ENCODE measurements at places on chromosomes 6 and 20. TPM values are rescaled to one million over a fixed set of nuclear protein-coding genes. Genes with fewer than 3 reads are reported as not detected.

Gene PHACTR3
- not detected for total RNA-seq

Gene METTL24
- not detected for total RNA-seq

Gene MCCD1
- not detected for total RNA-seq

Gene CLIC5
- total RNA-seq: not detected

Gene GPX5
- not detected for total RNA-seq

Gene ZBTB24
- 9.6 TPM for total RNA-seq

Gene CLVS2
- total RNA-seq: not detected

Gene PLAGL1
- total RNA-seq: 7.1 TPM

Gene TMEM200A
- total RNA-seq: 23.2 TPM

Gene POPDC3
- total RNA-seq: 70.5 TPM

Gene ENPP4
- total RNA-seq: not detected

- no peak for DNase-seq
Observed at GRCh38 chr6:106692819-106693208, 63.4 kb downstream of the QRSL1 start.

DNA sequence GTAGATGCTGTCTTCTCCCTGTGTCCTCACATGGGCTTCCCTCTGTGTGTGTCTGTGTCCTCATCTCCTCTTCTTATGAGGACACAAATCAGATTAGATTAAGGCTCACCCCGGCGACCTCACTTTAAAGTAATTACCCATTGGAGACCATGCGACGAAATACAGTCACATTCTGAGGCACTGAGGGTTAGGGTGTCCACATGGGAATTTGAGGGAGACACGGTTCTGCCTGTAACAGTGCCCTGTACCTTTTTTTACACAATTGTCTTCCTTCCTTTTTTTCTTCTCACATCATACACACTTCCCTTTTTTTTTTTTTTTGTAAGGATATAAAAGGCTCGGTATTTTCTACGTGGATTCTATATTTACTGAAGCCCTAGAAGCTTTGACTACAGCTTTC lies 48.9 kb downstream of the DEK start:
- DNase-seq: no peak

DNA sequence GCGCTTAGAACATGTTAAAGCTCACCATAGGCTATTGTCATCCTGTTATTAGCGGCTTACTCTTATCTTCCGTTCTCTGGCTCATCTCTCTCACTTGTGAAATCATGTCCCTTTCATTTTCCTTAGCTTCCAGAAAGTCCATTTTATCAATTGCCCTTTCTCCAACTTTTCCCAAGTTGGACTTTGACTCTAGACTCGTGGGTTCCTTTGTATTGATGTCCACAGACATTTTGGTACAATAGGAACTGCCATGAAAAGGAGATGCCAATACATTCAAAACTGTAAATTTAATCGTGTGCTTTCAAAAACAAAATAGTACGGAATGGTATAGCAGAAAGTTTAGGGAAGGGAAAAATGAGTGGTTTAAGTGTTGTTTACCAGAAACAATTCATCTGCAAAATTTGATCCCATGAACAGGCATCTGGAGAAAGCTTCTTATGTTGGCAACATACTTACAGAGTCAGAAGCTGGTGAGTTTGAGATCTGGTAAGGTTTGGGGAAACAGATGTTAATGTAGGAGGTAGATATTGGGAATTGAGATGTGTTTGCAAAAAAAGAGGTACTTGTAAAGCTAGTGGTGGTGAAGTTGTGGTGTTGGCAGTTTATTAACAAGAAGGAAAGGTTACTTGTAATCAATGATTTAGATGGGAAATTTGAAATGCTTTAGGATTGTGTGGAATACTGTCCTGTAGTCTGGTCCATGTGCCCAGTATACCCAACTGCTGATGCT lies 10.2 kb upstream of the HIVEP1 start:
- DNase-seq: no peak

DNA sequence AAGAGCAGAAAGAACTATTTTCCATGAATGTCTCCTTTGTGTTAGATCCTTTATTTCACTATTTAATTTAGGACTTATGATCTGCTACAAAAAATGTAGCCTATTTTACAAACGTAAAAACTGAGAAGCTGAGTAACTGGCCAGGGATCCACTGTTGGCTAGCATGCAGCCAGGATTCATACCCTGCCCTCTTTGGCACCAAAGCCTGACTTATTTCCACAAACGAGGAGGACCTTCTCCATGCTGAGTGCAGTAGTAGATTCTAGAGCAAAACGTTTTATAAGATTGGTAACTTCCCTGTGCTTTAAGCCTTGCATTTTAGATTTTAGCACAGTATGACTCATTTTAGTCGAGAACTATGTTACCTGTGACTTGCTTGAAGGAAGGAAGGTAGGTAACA lies 74.3 kb downstream of the NCOA7 start:
- no peak for DNase-seq

- no peak for DNase-seq
Observed at GRCh38 chr6:20706939-20707485, 172.8 kb downstream of the CDKAL1 start.

DNA sequence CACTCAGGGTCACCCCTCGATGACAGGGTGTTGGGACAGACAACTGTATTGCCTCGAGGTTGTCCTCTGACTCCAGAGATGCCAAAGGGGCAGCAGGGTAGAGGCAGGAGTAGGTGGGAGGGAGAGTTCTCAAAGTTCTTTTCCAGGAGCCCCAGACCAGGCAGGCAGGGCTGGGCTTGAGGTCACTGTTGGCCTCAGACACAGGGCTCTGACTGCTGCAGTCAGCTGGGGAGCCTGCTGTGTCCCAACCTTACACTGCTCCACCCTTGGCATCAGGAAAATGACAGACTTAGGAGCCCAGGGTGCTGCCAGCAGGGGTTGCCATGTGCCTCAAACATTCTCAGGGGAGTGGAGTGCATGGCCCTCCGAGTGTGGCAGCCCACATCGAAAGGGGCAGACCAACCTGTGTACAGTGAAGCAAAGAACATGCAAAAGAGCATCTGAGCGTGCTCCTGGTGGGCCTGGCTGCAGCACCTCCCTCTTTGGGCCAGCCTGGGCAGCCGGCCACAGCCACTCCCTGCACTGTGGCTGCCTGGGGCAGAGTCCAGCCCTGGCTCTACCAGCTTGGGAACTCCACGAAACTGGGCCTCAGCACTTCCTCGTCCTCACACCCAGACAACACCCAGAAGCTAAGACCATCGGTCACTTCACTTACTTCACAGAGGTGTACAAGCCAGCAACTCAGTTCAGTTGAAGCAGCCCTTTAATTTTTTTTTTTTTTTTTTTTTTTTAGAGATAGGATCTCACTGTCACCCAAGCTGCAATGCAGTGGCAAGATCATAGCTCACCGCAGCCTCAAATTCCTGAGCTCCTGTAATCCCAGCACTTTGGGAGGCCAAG lies 24.0 kb downstream of the C6orf132 start:
- DNase-seq: no peak

- DNase-seq: no peak
Observed at GRCh38 chr6:87074101-87074621, 20.7 kb downstream of the CGA start.

- no peak for DNase-seq
Observed at GRCh38 chr6:70059039-70059719, 192.8 kb downstream of the COL19A1 start.

DNA sequence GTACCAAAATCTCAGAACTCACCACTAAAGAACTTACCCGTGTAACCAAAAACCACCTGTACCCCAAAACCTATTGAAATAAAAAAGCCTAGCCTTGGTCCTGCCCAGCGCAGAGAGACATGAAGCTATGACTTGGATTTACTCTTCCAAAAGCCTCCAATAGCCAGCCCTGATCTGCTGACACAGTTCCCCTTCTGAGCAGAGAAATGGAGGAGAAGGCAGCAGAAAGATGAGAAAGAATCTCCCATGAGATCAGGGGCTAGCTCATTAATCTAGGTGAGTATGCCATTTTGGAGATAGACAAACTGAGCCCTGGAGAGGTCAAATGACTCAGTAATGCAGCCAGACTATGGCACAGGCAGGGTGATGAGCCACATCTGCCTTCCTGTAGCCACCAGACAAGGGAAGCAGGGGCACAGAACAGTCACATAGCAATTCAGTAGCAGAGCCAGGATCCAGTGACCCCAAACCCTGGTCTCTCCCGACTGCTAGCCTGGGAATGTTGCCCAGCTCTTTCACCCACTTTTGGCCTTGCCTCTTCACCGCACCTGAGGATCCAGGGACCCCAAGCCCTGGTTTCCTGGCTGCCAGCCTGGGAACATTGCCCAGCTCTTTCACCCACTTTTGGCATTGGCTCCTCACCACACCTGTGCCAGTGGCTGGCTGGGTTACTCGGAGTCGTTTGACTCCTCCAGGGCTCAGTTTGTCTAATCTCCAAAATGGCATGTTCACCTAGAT lies 7.2 kb upstream of the SDCBP2 start:
- DNase-seq: no peak

DNA sequence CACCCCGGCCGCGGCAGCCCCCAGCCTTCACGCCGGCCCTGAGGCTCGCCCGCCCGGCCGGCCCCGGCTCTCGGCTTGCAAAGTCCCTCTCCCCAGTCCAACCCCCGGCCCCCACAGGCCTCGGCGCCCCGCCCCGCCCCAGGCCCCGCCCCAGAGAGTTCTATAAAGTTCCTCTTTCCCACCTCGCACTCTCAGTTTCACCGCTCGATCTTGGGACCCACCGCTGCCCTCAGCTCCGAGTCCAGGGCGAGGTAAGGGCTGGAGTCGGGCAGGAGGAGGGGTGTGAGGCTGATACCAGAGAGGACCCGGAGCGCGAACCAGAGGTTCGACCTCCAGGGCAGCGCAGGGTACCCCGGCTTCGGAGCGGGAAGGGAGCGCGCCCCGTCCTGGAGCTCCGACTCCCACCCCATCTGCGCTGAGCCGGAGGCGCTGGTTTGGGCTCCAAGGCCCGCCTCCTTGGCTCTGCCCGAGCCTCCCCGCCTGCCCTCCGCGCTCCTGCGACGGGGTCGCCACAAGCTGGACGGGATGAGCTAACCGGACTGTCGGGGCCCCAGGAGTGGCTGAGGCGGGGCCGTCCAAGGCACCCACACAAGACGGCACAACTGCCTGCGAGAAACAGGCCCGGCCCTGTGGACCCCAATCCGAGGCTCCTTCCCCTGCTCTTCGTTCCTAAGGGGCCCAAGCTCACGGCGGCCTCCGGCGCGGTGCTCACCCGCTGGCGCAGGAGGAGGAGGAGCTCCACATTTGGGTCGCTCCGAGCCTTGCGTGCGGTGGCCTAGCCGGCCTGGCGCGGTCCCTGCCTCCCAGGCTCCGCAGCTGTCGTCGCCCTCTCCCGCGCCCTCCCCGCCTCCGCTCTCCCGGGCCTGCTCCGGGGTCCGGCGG lies at the start of gene IRF4:
IRF4 (plus strand) TSS at position 194 of the 882 bp plus-strand sequence. CDS start 1,401 bp downstream, outside the sequence.
- DNase-seq: no peak

- no peak for DNase-seq
Observed at GRCh38 chr6:49038294-49038822, 424.7 kb downstream of the MMUT start.

DNA sequence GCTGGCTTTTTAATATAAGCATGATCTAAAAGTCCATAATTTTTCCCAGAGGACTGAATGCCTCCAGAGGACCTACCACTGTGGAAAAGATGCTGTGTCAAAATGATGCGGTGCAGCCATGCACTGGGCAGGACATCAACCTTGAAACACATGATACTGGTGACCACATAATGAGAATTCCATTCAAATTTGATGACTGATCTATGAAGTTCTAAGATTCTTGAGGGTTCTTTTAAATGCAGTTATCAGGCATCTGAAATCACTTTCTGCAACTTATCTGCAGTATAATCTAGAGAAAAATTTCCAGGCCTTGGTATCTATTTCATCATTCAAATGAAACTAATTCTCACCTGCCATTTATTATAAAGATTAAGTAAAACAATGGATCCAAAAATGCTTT lies 15.0 kb upstream of the MARCKS start:
- no peak for DNase-seq

- no peak for DNase-seq
Observed at GRCh38 chr20:17620371-17621228, 50.7 kb downstream of the DSTN start.

GRCh38 chr6:44230034-44230675 lies 6.8 kb downstream of the SLC29A1 start:
- DNase-seq: no peak

GRCh38 chr6:56259234-56260077 lies 12.1 kb upstream of the COL21A1 start:
- DNase-seq: peak; percentile 45

GRCh38 chr6:164130151-164130550 lies 715.6 kb downstream of the QKI start:
- DNase-seq: no peak

GRCh38 chr6:89359561-89359960 lies 7.0 kb upstream of the UBE2J1 start:
- no peak for DNase-seq

DNA sequence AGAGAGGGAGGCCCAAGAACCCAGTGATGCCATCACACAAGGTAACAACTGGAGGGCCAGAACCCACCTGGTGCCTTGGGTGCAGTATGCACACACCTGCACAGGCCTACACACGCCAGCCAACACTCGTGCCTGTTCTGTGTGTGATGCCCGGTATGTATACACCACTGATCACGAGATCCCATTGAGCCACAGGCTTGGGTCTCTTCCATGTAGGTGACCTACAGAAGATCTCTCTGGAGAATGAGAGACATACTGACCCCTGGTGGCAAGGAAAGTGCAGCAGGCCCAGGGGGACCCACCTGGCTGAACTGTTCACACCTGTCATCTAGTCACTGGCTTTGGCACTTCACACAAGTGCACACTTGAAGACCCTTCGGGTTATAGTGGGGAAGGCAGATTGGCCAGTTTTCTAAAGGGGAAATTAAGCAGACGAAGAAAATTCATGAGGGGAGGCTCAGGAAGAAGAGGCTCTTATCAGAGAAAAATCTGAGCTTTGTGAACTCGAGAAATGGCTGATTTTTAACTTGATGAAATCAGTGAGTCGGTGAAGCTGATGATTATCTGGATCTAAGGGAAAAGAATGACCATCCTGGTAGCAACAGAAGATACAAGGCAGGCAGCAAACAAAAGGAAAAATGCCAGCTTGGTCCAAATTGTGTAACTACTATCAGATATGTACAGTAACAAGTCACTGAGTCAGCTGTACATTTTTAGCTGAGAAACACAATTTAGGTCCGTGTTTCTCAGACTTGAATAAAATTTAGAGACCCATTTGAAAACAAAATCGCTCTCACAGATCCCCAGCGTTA lies 69.1 kb upstream of the PBOV1 start:
- peak; percentile 28 for DNase-seq

GRCh38 chr6:169189182-169189581 lies 64.5 kb downstream of the THBS2 start:
- no peak for DNase-seq

DNA sequence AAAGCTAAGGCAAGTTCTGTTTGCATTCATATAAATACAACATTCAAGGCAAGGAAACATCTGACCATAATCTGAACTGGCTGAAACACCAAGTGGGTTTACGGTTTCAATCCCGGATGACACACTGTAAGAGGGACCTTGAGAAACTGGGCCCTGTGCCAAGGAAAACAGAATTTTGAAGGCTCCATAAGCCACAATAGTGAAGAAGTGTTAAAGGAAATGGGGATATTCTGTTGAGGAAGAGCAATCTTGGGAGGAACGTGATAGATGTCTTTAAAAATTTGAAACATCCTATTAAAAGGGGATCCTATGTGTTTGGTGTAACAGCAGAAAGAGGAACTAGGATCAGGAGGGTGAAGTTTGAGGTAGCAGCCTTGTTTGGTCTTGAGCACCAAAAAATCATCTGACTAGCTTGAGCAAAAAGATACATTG lies 82.4 kb upstream of the TAB2 start:
- DNase-seq: peak; percentile 84
